ENCODE measurements at places on chromosomes 5 and 9.

GRCh38 chr5:96602776-96603175, 59.4 kb upstream of the CAST start:
- DNase-seq = no peak

DNA sequence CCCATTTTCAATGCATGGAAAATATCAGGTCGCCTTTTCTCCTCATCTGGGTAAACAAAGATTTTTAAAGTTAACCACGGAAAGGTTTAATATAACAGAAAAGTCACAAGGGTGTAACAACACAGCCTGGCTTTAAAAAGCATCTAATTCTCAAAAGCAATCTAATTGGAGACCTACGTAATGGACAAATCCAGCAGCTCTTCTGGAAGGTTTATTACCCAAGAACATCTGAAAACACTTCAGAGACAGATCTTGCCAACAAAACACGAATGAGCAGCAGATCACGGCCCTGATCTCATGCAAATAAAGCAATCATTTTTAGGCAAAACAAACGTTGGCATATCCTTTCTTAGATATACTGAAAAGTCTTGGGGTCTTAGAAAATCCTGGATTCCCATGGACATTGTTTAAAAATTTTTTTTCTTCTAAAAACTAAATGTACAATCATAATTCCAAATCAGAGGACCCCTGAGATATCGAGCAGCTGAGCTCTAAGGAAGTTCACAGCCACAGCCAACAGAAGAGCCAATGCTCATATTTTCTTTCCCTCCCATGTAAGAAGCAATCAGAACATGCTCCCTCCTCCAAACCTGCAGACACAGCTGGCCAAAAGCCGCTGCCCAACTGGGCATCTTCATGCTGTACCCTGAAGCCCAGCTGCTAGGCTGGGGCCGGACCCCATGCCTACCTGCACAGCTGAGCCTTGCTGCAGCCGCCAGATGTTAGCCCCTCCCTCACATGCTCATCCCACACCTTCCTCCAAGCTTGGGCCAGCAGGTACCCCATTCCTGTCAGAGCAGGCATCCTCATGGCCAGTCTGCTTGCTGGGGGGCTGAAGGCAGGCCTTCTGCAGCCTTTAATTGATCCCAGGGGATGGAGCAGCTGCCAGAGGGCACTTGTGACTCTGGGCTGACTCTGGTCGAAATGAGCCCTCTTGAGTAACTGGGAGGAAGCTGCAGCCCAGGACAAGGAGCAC, 11.2 kb downstream of the ANKS6 start:
- DNase-seq = no peak

GRCh38 chr9:97501972-97502221, 431 bp downstream of the TMOD1 start:
- no peak for DNase-seq

DNA sequence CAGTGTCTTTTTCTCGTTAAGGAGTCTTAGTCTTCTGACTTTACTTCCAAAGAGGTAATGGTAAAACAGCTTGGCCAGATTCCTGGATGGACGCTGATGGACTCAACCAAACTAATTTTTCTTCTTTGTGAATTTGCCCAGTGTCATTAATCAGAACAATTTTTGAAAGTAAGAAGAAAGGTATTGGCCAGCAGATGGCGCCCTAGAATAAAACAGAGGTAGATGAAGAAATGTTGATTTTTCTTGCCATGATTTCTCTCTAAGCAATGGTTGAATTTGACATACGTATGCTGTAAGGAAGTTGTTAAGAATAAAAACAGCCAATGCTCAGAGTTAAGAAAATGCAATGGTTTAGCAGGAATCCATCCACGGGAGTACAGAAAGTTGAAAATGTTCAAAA, 500.0 kb downstream of the DIRAS2 start:
- peak; percentile 7 for DNase-seq

DNA sequence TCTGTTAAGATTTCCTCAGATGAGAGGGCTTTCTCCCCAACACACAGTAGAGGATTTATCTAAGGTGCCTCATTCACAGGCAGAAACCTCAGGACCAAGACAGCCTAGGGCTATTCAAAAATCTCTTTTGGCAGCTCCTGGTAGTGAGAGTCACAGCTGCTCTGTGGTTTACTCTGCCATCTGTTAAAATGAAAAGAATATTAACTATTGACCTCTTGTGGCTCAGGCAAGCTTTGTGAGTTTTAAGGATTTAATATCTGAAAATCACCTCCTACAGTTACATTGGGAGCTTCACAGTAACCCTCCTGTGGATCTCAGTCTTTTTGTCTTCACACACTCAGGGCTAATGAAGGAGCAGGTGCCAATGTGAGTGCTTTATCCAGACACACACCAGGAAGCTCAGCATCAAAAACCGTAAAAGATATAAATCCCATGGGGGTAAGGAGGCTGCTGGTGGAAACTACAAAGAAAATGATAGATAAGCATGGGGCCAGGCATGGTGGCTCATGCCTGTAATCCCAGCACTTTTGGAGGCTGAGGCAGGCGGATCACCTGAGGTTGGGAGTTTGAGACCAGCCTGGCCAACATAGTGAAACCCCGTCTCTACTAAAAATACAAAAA, 29.7 kb downstream of the PPP1R2B start:
- DNase-seq = no peak

DNA sequence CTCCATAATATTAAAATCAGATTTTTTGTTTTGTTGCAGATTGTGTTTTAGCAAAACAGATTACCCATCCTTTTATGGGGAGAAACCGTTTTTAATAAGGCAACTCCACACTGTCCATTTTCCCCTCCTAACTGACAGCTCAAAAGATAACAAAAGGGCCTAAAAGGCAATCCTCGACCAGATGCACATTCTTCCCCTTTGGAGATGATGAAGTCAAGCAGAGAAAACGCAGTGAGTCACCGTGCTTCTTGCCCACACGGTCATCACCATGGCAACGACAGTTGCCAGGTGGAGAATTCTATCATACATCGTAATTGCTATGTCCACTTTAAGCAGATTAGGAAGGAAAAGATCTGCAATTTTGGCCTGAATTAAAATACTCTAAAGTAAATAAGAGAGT, 96.4 kb downstream of the DIRAS2 start:
- DNase-seq = no peak

GRCh38 chr5:20556115-20556763, 568.2 kb upstream of the CDH18 start:
- no peak for DNase-seq

DNA sequence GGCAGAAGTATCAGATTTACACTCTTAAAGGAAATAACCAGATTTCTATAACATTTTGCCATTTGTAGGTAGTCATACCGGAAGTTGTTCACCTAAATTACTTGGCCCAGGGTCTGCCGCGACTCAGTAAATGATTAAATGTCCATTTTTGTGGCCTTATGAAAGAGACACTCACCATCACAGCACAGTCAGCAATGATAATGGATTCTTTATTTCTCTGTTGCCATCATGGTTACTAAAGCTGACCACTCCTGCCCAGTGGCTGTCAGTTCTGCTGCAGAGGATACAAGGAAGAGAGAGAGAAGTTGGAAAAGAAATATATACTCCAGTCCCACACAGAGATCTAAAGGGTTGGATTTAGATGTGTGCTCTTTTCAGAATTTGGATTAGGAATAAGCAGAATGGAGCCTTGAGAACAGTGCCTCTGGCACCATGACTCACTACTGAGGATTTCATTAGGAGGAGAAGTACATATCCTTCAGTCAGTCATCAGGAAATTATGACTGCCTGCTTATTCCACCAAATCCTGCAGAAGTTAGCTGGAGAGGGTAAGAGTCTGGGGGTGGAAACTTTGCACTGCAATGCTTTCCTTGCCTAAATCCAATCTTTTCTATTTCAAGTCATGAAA, 72.8 kb upstream of the EFNA5 start:
- DNase-seq = no peak

- DNase-seq = no peak
These were observed 78.6 kb downstream of the CFAP77 start for GRCh38 chr9:132488626-132489025.

DNA sequence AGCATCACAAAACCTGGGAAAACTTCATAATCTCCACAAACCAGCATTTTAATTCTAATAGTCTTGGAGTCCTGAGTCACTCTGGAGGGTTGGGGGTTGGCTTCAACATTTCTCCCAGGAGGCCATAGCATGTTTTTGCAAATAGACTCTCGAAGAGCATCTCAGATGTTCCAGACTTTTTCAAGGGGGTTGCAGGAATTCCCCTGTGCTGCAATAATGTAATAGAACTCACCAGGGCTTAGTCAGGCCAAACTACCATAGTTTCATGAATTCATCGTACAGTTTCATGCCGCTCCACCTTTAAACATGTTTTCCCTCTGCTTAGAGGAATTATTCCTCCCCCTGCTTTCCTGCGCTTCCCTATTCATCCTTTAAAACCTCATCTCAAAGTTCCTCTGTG, 499.5 kb upstream of the KLF4 start:
- no peak for DNase-seq

DNA sequence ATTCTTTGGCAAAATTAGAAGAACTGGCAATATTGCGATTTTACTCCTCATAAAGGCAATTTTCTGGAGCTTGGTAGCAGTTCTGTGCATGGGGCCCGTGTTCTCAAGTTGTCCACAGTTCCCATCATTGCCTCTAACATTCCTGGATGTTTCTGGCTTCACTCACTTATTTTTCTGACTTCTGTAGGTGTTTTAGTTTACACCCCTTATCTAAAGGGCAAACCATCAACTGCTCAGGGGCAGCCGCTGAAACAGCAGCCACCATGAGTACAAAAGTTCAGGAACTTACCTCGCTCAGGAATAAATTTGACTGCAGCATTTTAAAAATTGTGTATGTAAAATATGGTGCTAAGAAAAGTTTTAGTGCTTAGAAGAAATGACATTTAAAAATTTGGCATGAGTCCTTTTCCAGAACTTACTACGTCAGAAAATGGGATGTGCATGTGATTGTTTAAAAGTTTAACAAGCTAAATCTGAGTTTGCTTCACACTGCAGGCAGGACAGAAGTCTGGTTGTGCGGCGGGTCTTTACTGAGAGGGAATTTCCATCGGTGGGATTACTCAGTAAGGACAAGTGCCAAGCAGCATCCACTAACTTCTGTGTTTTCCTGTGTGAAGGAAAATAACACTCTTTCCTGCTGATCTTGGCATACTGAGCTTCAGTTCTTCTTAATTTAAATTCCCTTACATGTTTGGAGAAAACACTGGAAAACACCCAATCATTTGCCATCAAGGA, 261.7 kb downstream of the MAT2B start:
- no peak for DNase-seq

GRCh38 chr9:8570776-8571175, 771.2 kb upstream of the DMAC1 start:
- DNase-seq = no peak

GRCh38 chr9:2837915-2838314, 6.0 kb downstream of the PUM3 start:
- no peak for DNase-seq

GRCh38 chr5:9496801-9497200, 49.1 kb downstream of the SEMA5A start:
- no peak for DNase-seq

DNA sequence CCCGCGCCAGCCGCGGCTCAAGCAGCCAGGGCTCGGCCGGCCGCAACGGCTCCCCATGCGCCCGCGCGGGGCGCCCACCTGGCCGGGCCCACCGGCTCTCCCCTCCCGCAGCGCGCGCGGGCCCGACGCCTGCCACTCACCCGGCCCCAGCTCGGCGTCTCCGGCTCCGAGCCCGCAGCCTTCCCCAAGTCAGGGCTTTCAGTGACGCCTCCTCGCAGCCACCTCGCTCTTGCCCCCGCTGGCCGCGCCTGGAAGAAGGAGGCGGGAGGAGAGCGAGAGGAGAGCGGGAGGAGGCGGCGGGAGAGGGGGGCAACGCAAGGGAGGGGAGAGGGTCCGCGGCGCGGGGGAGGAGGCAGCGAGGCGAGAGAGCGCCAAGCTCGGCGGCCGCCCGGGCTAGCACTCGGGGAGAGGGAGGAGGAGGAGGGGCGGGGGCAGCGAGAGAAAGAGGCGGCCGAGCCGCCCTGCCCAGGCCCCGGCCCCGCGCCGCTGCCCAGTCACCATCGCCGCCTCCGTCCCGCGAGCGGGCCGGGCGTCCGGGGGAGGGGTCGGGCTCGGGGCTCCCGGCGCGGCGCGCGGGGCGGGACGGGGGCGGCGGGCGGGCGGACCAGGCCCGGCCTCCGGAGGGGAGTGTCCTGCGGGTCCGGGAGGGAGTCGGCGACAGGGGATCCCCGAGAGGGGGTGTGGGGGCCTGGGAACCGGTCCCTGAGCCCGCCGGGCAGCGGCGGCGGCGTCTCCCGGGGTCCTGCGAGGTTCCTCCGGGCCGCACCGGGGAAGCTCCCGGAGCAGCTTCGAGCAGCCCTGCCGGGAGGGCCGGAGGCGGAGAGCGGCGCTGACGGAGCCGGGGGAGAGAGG, at the start of gene LHFPL2:
LHFPL2 (minus strand) TSS at position 414 of the 852 bp plus-strand sequence. CDS start 138,559 bp downstream, outside the sequence.
- no peak for DNase-seq

DNA sequence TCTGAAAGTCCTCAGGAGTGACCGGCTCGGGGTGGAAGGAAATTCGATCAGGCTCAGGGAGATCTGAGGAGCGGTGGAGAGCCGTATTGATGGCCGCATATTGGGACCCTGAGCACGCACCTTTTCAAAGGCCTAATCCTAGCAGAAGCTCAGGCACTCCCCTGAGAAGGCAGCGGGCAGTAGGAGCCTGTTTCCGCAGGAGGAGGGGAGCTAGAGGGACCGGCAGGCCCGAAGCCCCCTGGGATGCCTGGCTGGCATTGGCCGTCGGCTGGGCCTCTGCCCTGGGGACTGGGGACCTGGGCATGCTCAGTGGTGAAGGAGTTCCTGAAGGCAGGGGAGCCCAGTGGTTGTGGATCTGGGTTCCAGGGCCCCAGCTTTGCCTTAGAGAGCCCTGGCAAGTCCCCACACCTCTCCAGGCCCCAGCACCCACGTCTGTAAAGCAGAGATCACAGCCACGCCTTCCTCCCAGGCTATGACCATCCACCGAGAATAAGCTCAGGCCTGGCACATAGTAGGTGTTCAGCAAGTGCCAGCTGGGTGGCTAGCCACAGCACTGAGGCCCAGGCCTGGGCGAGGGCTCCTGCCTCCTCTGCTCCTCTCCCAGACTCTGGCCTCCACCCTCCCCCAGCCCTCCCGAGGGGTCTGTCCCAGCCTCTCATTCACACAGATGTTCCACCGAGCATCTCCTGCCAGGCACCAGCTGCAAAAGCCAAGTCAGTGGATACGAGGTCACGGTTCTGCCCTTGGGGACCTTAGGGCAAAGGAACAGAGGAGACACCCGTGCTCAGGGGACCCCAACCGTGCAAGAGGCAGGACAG, 17.2 kb upstream of the QRFP start:
- DNase-seq = no peak

GRCh38 chr5:174329738-174330137, 284.2 kb downstream of the NSG2 start:
- DNase-seq = no peak

DNA sequence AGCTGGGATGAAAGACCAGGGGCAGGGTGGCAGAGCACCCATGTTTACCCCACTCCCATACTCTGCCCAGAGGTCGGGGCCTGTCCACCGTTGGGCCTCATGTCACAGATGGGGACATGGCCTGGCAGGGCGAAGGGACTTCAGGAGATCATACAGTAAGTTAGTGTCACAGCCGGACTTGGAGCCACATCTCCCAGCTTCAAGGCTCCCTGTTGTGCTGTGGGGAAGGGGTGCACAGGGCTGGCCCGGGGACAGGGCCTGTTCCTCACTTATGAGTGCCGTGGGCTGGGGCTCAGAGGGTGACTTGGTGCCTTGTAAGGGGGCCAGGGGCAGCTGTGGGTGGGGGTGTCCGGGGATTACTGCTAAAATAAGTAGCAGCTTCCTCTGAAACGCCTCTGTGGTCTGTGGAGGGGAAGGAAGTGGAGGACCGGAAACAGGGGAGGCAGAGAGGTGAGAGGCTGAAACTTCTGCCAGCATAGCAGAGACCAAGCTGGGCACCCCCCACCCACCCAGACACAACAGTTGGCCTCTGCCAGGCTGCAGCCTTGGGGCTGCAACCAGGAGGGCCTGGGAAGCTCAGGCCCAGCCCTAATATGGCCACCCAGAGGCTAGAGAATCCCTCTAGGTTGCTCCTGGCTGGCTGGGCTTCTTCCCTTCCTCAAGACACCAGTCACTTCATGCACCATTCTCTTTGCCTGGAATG, 41.1 kb upstream of the NEK6 start:
- DNase-seq = no peak

All from activated naive CD8-positive, alpha-beta T cell treated with anti-CD3 and anti-CD28 coated beads, Interleukin-2, amount 50 U/mL, for 16 hours (primary cell).